ENCODE measurements at places on chromosomes 7 and 10.

GRCh38 chr7:43083106-43083505, 29.3 kb upstream of the HECW1 start:
- no peak for DNase-seq

- DNase-seq, result no peak
These were observed 159.6 kb upstream of the SLC26A5 start for GRCh38 chr7:103605640-103606039.

GRCh38 chr10:103184615-103185014, 8.5 kb downstream of the NT5C2 start:
- no peak for DNase-seq

DNA sequence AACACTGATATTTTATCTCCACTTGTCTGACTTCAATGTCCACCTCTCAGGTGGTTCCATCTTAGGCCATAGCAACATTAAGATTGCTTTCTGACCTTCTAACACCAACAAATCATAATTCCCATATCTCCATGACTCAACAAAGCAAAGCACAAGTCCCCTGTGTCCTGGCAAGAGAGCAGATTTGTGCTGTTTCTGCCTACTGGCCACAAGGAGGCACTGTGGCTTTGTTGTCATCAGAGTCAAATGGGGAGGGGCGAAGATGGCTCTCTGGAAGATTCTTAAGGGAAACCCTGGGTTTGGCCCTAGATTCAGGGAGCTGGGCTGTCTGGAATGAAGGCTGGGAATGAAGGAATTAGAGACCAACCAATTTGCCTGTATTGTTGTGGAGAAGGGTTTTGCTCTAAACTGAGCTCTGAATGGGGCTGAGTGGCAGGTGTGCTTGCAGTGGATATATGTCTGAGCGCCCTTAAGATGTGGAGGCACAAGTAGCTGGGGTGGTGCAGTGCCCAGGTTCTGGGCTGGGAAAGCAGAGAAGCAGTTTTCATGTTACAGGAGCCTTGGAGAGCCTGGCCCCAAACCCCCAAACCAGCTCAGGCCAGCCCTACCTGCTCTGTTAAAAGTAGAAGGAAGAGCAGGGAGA, 154.8 kb upstream of the PRSS58 start:
- no peak for DNase-seq

GRCh38 chr7:94003446-94004023, 620 bp downstream of the BET1 start:
- DNase-seq, result no peak

- no peak for DNase-seq
These were observed 34.0 kb downstream of the TMEM270 start for GRCh38 chr7:73894733-73895551.

DNA sequence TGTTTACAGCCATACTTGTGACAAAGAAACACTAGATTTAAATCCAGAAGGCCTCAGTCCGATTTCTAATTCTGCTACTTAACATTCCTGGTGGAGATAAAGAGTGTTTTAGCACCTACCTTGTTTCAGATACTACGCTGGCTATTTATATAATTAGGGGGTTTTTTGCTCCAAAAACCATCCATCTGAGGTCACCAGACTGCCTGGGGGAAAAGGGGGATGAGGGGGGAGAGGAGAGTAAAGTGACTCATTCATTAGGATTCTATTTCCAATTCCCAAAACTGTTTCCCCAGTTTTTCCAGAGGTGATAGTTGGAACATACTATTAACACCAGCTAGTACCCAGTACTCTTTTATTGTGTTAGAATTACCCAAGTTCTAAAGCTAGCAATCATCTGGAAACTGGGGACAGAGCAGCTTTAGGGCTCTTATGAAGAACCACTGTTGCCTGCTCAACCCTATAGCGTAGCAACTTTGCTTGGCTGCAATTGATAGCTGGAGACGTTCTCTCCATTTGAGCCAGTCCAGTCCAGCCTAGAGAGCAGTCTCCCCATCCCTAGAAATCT, 6.6 kb downstream of the GCC1 start:
- no peak for DNase-seq

- DNase-seq, result no peak
These were observed 286.4 kb downstream of the AHR start for GRCh38 chr7:17584822-17585221.

DNA sequence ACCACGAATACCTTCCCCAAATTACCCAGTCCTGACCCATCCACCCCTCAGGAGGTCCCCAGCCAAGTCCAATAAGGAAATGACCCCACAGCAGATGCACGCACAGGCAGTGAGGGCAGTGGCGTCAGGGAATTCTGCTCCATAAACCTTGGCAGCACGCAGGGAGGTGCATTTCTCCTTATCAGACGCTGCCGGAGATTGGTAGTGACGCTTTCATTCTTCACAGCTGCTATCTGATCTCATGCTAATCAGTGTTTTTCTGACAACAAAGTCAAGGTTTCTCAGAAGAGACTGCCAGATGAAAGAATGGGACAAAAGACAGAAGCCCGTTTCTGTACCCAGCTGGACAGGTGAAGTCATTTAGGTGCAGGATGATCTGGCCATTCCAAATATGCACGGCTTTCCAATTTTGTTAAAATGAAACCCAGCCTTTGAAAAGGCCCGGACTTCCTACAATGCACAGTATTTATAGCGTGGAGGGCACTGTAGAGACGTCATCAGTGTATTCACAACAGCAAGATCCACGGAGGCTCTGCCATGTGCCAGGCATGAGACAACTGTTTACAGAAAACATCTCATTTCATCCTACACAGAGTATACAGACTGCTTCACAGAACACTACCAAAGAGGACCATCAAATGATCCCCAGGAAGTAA, 35.3 kb downstream of the DIP2C start:
- no peak for DNase-seq

DNA sequence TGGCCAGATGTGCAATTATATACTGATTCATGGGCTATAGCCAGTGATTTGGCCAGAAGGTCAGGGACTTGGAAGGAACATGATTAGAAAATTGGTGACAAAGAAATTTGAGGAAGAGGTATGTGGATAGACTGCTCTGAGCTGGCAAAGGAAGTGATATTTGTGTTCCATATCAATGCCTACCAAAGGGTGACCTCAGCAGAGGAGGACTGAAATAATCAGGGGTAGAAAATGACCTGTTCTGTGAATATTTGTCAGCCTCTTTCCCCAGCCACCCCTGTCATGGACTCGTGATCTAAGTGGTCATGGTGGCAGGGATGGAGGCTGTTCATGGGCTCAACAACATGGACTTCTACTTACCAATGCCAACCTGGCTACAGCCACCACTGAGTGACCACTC, 47.0 kb downstream of the PTPRE start:
- DNase-seq, result no peak

DNA sequence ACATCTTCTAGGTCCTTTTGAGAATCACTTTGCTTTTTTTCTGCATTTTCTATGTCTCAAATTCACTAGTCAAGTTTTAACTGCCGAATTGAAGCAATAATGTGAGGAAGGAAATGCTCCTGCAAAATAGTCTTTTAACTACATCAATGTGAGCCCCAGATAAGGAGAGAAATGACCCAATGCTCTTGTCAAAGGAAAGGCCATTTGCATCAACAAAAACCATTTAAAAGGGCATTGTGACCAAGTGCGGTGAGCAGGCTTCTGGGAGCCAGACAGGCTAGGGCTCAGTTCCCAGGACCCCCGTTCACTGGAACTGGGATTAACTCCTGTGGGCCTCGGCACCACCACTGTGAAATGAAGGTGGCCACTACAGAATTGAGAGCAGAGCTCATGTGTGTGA, 127.9 kb upstream of the EEPD1 start:
- DNase-seq, result no peak

GRCh38 chr10:75403939-75404814, 2.6 kb upstream of the ZNF503 start:
- DNase-seq, result no peak

DNA sequence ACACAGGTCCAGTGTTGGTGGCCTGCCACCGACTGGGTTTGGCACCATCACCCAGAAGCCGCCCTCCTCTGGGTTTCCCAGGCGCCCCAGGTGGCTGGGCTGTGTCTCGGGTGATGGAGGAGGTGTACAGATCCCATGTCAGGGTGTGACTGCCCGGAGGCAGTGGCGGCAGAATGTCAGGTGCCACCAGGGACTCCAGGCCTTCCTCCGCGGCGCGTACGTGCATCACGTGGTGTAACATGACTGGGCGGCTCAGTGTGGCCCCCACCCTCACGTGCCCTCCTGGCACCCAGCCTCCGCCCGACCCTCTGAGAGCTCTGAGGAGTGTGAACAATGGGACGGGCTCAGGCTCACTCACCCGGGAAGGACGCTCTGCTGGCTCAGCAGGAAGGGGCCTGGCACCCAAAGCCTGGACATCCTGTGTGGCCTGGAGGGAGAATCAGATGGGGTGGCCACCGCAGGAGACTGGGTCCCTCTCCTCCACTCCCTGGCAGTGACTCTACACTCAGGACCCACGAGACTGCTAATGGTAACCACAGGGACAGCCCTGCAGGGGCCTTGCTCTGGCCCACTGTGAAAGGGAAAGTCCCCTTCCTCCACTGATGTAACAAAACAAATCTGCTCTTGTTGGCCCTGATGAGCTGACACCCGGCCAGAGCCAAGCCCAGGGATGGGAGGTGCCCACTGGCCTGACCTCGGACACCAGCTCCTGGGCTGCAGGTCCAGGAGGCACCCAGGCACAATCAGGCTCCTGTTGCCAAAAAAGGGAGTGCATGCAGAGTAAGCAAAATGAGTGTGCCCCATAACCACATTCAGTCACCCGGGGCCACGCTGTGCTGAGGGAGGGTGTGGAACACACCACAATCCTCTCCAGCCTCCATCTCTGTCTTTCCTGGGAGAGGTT, 164.8 kb downstream of the PRKAG2 start:
- DNase-seq, result no peak

- DNase-seq, result no peak
These were observed 70.8 kb upstream of the ZNF438 start for GRCh38 chr10:31102421-31102820.

DNA sequence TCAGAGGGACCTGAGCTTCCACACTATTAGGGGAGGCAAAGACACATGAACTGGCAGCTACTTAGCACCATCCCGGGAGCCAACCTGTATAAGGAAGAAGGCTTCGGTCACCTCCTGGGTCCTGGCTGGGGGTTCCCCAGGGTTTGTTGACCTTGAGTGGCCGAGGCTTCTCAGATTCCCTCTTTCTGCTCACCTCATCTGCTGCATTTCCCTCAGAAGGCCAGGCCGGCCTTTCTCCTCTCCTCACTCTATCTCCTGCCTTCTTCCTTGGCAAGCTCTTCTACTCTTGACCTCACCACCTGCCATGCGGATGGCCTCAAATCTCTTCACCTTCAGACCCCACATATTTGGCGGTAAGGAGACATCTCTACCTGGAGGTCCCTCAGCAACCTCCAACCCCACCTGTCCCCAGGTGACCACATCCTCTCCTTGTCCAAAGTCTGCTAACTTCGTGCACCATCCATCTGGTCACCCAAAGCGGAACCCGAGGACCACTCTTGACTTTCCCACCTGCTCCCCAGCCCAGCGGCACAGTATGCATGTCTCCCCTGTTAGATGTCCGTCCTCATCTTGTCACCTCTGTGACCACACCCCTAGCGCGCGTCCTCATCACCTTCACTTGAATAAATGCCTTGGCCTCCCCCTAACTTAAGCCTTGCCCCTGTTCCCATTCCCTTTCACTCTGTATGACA, 133.8 kb upstream of the UNC5B start:
- no peak for DNase-seq

GRCh38 chr10:59589796-59590195, 119.9 kb downstream of the SLC16A9 start:
- DNase-seq, result no peak

DNA sequence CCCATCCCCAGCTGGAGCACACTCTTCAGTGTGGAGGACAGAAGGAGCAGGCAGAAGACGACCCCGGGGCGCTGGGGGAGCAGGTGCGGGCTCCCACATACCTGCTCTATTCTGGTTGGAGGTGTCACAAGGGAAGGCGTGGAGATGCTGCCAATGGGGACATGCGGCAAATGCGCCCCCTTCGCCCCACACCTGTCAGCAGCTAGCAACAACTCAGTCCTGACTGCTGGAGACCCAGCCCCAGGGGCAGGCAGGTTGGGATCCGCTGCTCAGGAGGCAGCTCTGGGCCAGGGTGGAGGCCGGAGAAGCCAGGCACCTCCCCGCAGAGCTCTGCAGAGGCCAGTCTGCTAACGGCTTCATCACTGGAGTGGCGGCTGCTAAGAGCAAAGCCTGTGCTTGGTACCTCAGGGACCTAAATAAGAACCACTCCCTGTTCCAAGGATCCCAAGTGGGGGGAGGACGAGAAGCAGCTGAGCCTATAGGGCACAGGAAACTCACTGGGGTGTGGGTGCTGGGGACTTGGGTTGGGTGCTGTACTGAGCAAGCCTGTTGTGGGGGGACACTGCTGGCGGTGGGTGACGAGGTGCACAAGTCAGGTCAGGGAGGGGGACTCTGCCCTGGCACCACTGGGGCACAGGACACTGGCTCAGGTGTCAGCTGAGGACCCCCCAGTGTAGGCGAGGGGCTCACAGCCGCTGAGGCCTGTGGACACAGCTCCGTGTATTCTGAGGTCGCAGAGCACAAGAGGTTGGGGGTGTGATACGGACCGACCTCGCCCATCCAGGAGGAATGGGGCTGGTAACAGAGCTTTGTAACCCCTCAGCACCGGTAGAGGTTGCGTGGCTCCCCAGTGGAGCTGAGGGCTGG, 19.2 kb upstream of the GPR146 start:
- no peak for DNase-seq

DNA sequence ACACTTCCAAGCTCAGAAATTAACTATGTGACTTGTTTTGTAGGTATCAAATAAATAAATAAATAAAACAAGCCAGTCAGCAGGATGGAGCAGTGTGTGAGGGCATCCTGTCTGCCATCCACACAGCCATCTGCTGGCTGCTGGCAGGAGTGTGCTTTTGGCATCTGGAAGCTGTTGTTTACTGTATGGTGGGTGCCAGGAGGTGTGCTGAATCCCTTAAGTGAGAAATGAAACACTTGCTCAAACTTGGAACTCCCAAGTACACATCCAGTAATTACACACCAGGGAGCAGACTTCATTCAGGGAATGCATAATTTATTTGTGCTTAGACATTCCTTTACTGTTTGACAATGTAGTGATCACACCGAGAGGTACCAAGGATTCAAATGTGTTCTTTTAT, 16.9 kb upstream of the TAX1BP1 start:
- DNase-seq, result no peak

DNA sequence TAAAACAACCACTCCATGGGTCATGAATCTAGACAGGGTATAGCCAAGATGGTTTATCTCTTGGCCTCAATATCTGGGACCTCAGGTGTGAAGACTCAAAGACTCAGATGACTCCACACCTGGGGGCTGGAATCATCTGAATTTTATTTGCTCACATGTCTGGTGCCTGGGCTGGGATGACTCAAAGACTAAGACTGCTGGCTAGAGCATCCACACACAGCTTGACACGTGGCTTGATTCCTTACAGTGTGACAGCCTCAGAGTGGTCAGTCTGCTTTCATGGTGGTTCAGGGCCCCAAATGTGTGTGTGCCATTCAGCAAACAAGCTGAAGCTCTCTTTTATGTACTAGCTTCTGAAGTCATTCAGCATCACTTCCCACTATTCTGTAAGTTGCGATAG, 333.7 kb downstream of the RNLS start:
- DNase-seq, result no peak

GRCh38 chr7:45920502-45921380, at the start of gene IGFBP3:
TSS of gene IGFBP3 (minus strand) at chr7:45921272. CDS start at chr7:45921140, 132 bp downstream.
- DNase-seq, result no peak
